GM12864 (cell line): ENCODE measurements at places on chromosomes 6 and 20.

DNA sequence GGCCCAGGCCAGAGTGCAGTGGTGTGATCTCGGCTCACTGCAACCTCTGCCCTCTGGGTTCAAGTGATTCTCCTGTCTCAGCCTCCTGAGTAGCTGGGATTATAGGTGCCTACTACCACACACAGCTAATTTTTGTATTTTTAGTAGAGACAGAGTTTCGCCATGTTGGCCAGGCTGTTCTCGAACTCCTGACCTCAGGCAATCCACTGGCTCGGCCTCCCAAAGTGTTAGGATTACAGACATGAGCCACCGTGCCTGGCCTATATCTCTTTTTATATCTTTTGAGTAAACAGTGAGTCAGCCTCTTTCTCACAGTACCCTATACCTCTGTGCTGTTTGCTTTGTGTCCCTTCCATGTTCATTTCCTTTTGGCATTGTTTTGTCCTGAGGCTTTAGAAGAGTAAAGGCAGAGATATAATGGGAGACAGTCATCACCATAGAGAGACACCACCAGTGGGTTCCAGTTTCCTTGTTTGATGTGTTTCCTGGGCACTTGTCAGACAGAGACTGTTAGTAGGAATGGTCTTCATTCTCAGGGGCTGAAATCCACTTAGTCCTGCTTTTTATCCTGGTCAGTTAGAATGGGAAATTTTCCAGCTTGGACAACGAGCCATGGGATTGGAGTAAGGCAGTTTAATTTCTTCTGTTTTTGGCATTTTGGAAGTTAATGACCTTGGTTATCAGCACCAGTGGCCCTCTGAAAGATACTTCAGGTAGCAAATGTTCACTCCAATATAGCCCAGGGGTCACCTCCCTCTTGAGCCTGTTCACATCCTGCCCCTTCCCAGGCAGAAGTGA, 32.2 kb upstream of the ASXL1 start:
- DNase-seq: no peak

DNA sequence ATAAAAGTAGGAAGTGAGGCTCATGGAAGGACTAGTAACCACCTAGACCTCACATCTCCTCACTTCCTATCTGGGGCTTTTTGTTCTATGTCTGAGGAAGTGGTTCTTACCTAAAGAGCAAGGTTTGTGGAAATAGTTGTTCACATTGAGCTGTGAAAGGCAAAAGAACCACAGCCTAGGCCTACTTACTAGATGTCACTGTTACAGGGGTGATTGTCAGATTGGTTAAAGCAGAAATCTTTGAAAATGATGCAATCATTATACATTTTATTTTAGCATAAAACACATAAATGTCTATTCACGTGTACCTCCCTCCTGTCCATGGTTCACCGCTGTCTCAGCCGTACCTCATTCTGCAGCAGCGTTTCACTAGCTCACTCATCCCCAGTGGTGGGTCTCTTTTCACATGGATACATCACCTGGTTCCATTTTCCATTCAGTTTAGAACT, 268.8 kb downstream of the TMEM242 start:
- peak; percentile 42 for DNase-seq

DNA sequence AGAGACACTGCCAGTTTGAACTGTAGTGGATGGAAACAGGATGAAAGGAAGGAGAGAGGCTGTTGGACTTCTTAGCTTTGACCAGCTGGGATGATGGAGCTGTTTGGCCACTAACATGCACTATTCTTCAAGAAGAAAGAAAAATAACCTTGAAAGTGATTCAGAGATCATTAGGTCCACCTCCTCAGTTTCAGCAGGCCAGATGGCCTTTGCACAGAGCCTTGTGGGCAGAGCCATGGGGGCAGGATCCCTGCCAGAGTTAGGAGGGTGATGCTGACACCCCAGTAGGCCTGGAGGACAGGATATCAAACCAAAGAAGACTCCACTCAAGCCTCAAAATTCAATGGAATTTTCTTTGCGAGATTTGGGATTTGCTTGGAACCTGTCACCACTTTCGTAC, 74.5 kb upstream of the TMEM181 start:
- no peak for DNase-seq

DNA sequence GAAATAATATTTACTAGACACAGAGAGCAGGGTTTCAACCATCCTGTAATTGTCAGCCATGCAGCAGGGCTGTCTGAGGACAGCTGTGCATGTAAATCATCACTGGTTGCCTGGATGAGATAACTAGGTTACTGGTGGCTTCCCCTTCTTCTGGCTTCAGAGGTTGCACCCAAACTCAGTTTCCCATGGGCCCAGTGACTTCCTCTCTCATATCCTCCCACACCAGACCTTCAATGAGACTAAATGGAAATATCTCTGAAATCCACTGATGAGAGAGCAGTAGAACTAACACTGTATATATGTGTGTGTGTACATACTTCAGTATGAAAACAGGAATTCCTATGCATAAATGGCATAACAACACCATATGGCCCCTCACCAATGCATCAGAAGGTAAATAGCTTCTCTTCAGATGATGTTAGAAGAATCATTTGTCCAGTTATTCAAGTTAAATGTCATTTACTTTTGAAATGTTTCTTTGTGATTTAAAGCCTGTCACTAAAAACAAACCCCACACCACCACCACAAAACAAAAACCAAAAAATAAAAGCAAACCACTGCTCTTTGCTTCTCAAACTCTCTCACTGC, 51.0 kb upstream of the IL20RA start:
- DNase-seq: peak; percentile 91

- DNase-seq: peak; percentile 47
These were observed 83.4 kb upstream of the ASF1A start for GRCh38 chr6:118810420-118811027.

DNA sequence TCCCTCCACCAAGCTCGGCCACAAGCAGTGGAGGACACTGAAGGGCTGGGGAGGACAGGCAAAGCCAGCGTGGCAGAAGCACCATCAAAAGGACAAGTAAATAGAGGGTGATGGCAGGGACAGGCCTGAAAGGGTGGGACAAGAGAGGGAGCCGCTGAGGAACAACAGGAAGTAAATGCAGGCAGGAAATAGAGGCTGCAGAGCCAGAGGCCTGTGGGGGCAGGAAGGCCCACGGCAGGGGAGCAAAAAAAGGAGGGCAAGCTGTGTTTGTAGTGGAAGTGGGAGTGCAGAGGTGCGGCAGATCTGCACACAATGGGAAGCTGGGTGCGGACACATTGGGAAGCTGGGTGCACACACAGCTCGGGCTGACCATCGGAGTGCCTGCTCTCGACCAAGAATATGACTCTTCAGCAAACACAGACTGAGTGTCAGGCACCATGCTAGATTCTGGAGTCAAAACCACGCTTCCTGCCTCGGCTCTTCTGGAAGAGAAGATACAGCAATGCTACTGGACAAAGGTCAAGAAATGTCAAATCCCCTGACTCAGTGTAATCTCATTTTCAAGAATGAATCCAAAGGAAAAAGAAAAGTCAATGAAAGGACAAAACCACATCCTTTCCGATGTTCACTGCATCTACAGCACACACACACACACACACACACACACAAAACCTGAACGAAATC, 40.4 kb upstream of the RAB22A start:
- DNase-seq: no peak

GRCh38 chr6:18464176-18464575, 77.0 kb downstream of the RNF144B start:
- DNase-seq: no peak

- no peak for DNase-seq
These were observed 120.6 kb downstream of the MMUT start for GRCh38 chr6:49342410-49342809.

- DNase-seq: no peak
These were observed 319.7 kb upstream of the TCF21 start for GRCh38 chr6:133568970-133569889.
